ENCODE measurements at places on chromosomes 5 and 9.

DNA sequence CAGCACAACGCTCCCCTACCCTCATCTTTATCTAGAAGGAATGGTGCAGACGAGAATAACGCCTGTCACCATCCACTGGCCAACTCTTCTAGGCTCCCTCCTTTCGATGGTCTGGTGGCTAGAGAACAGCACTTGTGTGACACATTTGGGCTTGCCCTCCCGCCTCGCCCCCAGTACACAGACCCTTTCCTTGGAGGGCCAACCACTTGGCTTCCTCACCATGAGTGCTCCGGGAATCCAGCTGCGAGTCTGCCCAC is 1.4 kb downstream of the GNAQ start:
- DNase-seq: no peak

GRCh38 chr5:35470866-35471265 is 146.8 kb upstream of the SPEF2 start:
- no peak for DNase-seq

DNA sequence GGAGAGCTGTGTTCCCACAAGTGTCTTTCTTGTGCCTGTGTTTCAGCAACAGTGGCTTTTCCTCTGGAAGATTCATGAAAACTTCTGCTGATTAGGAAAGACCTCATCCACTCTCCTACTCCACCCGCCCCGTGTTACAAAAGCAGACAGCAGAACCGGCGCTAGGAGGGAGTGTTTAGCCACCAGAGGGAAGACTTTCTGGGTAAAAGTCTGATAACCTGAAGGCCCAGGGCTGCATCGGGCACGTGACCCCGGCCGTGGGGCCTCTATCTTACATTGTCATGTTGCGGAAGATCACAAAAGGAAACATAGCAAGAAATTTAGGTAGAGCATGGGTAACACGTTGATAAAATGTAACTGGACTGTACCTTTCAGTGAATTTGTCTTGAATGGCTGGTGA is 32.0 kb upstream of the DMRT2 start:
- no peak for DNase-seq

DNA sequence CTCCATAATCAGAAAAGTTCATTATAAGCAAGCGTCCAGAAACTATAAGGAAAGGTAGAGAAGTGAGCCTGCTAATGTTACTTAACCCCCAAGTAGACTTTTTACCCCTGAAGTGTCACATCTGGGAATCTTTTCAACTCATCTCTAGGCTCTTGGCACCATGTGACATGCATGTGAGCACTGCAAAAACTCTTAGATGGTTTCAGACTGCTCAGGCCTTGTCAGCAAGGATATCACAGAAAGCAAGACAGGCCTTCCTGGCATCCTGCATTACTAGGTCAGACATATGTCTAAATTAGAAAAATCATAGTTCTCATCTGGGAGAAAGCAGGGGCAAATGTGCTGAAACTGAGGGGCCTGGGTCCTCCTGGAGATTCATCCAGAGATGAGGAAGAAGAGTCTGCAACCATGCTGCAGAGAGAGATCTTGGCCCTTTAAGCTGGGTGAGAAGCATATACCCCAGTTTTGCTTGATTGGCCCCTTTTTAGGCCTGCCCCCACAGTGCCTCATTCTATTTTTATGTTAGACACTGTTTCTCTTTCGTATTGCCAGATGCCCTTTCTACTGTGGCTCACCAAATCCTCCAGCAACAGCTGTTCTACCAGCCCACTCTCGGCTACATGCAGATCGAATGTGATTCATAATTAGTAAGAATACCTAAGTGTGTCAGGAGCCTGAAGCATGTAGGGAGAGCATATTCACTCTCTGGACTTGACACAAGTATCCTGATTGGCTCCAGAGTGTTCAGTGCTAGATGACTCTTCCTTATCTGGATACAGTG is 19.0 kb downstream of the TMEM8B start:
- peak; percentile 24 for DNase-seq

DNA sequence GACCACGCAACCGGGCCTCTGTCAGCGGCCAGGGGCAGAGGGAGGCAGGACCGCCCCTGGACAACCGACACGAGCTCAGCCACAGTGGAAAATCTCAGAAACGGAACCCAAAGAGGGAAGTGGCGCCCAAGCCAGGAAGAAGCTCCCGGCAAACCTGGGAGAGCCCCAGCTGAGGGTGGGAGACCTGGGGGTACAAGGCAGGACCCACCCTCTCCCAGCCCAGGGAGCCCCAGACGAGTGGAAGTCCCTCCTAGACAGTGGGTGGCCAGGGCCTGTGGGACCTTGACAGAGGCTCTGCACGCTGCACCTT is 3.0 kb downstream of the SLC12A7 start:
- no peak for DNase-seq

Measured in stimulated activated CD4-positive, alpha-beta T cell treated with anti-CD3 and anti-CD28 coated beads, TNF-alpha, amount 100 ng/mL, for 24 hours (primary cell).